ENCODE measurements at places on chromosomes 12 and 14.

DNA sequence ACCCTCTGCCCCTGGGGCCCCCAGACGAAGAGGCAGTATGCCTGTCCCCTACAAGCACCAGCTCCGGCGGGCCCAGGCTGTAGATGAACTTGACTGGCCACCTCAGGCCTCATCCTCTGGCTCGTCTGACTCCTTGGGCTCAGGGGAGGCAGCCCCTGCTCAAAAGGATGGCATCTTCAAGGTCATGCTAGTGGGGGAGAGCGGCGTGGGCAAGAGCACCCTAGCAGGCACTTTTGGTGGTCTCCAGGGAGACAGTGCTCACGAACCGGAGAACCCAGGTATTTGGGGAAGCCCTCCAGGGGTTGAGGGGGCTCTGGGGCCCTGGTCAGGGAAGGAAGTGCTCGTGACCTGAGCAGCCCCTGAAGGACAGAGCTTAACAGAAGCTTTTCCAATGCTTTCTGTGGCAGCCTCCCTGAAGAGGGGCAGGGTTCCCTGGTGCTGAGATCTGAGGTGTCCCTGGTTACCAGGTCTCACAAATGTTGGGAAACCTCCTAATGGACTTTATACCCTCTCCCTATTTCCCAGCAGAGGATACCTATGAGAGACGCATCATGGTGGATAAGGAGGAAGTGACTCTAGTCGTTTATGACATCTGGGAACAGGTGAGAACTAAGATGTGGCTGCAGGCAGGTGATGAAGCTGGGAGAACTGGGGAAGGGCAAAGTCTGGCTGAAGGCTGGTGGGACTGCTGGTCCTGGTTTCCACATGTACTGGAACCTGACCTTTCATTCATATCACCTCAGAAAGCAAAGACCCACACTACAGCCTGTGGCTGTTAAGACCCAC lies 1.9 kb downstream of the REM2 start:
- no peak for DNase-seq

- no peak for DNase-seq
These were observed 76.9 kb downstream of the ATF7IP start for GRCh38 chr12:14442221-14442881.

GRCh38 chr12:18158774-18159557 lies 69.0 kb upstream of the RERGL start:
- peak; percentile 58 for DNase-seq

DNA sequence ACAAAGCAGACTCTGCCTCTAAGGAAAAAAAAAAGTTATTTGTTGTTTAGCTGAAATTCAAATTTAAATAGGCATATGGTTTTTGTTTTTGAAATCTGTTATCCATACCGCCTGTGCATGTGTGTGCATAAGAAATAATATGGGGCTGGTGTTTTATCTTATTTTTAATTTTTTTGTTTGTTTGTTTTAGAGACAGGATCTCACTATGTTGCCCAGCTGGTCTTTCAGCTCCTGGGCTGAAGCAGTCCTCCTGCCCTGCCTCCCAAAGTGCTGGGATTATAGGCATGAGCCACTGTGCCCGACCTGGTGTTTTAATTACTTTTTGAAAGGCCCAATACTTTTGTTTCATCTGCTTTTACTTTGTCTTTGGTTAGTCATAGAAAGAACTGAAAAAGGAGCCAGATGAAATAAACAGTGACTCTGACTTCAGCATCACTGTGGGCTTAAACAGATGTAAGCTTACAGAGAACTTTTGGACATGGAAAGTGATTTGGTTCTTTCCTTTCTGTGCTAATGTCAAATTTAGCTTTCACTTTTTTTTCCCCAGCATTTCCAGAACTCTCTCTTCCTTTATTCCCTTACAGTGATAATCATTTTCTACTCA lies 37.2 kb downstream of the SUPT16H start:
- DNase-seq: no peak

DNA sequence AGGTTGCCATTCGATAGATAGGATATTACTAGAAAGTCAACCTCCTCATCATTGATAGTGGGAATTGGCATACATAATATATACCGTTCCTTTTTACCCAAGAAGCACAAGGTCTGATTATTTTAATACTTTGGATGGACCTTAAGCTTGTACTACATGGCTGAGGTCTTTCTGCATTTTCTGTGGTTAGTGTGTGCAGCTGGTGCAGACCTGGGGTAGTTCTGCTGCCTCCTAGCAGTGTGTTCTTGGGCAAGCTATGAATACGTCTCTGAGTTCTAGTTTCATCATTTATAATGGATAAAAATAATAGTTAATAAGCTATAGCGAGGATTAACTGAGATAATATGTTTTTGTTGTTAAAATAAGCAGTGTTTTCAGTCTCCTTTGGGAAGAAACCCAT lies 2.2 kb downstream of the ZDHHC17 start:
- DNase-seq: no peak
